ENCODE measurements at places on chromosomes 6 and 20.

- no peak for DNase-seq
Measured at GRCh38 chr6:32108727-32109113, 418 bp downstream of the TNXB start.

GRCh38 chr6:108442770-108443520, 117.8 kb upstream of the FOXO3 start:
- no peak for DNase-seq

DNA sequence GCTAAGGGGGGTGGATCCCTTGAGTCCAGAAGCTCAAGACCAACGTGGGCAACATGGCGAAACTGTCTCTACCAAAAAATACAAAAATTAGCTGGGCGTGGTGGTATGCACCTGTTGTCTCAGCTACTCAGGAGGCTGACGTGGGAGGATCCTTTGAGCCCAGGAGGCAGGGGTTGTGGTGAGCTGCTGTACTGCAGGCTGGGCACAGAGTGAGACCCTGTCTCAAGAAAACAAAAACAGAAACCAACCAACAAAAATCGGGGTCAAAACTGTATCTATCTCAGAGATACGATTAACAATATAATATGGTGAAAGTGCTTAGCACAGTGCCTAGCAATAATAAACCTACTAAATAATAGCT, 20.7 kb upstream of the BCAS1 start:
- DNase-seq, result no peak

DNA sequence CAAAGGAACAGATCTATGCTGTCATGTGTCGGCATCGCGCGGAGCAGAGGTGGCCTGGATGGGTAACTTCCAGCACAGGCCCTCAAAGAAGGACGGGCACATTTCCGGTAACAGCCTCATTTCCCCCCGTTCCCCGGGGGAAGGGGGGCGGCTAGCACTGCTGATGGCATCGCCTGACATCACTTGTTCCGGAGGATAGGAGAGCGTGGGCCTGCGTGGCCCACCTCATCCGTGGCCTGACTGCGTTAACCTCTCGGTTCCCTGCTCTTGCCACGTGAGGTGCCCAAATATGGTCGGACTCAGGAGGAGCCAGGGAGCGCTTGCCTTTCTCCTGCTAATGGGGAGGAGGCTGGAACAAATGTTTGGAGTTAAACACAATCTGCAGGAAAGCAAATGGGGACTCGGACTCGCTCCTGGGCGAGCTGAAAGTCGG, at the start of gene AKAP12:
AKAP12 (plus strand) TSS at position 365 of the 433 bp plus-strand sequence. CDS start 596 bp downstream, outside the sequence.
- no peak for DNase-seq

DNA sequence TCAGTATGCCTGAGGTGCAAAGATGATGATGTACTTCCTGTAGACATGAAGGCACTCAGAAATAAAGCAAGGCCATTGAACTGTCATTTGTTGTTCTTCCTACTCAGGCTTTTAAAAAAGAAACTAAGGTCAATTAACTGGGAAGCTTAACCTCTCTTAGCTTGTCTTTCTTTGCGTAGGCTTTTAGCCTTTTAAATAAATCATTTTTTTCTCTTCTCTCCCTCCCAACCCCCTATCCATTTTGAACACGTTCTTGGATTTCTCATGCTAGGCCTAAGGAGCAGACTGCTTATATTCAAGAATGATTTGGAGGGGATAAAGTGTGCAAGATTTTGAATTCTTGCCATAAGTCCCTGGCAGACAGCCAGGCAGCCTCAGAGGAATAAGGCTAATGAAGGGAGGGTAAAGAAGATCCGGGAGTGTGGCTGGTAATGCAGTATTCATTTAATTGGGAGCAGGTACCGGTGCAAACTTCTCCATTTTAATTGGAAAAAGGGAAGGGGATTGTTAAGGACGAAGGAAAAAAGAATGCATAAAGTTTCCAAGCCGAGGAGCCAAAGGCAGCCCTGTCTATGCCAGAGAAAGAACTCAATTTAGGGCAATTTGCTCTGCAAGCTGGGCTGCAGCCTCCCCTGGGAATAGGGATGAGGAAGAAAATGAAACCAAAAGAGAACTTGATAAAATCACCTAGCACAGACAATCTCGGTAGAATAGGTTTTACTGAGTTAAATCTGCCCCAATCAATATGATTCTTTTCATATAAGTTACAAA, 343.8 kb upstream of the MMS22L start:
- DNase-seq, result no peak

GRCh38 chr6:157276134-157276532, 47.2 kb downstream of the TMEM242 start:
- DNase-seq, result no peak

DNA sequence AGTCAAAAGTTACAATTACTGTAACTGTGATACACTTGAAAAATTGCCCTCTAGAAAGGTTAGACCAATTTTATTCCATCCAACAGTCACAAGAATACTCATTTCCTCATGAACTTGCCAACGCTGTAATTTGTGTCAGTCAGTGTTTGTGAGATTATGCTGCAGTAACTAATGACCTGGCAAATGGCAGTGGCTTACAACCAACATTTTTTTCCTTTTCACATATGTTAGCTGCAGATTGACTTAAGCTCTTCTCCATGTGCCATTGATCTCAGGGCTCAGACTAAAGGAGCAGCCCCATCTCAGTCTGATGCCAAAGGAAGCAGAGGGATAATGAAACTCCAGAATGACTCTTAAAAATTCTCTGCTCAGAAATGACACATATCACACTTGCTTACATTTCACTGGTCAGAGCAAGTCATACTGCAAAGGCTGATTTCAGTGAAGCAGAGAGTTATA, 92.3 kb upstream of the ELOVL5 start:
- DNase-seq, result no peak

DNA sequence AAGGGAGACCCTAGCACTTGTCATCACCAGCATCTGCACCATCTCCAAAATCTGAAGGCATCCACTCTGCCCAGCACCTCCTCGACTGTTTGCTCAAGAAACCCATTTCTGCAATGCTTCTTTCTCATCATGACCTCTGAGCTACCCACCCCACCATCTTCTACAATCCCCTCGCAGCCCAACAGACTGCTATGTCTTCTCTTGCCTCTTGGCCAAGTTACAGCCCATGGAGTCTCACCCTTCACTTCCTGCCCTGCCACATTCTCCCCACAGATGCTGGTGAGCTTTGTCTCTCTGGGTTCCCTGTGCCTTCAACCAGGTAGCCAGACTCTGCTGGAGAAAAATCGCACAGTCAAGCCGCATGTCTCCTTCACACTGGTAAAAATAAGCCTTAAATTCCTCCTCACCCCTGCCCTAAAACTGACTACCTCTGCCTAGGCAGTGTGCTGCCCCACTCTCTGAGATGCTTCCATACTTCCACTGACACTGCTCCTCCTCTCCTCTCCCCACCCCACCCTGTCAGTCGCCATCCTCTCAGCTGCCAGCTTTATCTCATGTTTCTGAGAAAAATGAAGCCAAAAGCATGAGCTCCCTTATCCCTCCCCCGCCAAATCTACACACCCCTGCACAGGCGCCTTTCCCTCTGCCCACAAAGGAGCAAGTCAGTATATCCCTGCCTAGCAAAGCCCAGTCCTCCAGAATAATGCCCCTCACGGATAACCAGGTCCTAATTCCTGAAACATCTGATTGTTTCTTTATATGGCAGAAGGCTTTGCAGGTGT, 2.3 kb upstream of the TXNDC5 start:
- DNase-seq, result peak; percentile 82

GRCh38 chr20:51553897-51554486, 11.5 kb upstream of the NFATC2 start:
- DNase-seq, result no peak

DNA sequence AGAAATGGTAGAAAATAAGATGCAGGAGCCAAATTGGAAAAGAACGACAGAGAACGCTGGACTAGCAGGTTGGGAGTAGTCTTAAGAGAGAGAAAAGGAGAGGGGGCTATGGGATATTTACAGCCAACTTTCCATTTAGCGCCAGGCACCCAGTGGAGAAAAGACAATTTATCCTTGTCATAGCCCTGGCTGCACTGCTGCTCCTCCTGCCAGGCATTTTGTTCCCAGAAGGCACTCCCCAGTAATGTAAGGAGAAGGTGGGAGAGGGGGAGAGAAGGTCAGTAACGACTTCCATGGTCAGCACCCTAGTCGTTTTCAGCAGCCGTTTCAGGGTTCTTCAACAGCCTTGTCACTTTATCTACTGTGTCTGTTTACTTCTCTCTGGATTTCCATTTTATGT, 159.0 kb downstream of the TRMT11 start:
- no peak for DNase-seq

DNA sequence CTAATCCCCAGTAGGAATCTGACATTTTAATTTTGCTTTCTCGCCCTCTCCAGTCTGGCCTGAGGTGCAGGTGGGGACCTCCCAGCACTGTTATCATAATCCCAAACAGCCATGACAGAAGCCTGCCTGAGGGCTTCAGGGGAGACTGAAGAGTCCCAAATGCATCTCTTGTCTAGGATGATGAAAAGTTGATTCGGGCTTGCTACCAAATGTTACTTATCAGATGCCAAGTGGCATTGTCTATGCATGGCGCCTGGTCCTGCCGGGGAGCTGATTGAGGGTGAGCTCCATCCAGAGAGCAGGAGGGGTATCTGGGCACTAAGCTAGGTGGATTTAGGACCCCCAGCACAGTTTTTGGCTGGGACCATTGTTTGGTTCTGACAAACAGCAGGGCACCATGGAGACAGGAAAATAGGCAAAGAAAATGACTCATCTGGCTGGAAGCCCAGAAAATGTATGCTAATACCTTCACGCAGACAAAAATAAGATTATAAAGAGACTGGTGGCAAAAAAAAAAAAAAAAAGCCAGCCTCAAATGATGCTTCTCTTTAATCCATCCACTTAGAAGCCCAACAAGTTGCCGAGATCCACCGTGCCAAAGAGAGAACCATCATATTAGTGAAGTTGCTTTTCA, 513.7 kb upstream of the SULF2 start:
- no peak for DNase-seq

GRCh38 chr20:20341371-20341770, 26.5 kb upstream of the INSM1 start:
- DNase-seq, result no peak

- no peak for DNase-seq
Measured at GRCh38 chr20:19349879-19350278, 137.4 kb downstream of the SLC24A3 start.

- DNase-seq, result no peak
Measured at GRCh38 chr6:113823916-113824315, 33.2 kb upstream of the MARCKS start.

DNA sequence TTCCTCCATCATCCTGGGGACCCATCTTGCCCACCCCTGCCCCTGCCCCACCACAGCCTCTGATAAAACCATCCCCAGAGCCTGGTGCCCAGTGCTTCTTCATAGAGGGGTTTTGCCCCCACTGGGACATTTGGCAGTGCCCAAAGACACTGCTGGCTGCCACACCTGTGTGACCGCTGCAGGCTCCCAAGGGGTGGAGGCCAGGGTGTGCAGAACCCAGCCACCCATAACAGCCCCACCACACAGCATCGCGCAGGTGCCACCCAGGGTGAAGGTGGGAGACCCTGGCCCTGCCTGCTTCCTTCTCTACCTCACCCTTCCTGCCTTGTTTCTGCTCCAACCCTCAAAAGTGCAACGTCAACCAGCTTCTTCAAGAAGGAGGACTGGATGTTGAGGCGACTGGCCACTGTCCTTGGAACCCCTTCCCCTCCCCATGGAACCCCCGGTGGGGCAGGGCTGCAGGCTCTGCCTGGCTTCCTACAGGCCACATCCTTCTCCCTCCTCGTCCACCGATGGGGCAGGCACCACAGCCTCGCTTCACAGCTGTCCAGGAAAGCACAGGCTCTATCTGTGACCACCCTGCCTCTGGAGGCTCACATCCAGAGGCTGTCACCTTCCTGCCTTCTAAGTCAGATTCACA, 79.2 kb upstream of the MPC1 start:
- DNase-seq, result no peak

GRCh38 chr6:4895971-4896370, 107.9 kb downstream of the RPP40 start:
- no peak for DNase-seq

DNA sequence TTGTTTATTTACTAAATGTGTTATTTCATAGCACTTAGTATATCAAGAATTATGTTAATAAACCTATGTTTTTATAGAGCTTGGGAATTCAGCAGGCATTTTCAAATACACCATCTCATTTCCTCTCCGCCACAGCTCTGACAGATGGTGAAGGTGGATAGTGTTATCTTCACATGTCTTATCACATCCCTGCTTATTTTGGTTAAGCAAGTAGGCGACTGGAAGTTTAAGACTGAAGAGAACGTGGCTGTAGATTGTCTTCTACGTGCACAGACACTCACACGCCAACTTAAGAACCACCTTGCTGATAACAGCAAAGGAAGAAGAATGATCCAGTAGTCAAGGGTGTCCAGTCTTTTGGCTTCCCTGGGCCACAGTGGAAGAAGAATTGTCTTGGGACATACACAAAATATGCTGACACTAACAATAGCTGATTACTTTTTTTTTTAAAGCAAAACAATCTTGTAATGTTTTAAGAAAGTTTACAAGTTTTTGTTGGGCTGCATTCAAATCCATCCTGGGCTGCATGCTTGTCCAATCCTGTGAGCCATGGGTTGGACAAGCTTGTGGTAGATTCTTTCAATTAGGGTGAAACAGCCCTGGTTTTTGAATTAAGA, 43.3 kb upstream of the SCGN start:
- no peak for DNase-seq

- DNase-seq, result no peak
Measured at GRCh38 chr6:149026530-149026942, 279.7 kb downstream of the UST start.

GRCh38 chr6:123007885-123008284, 11.8 kb downstream of the CLVS2 start:
- no peak for DNase-seq

DNA sequence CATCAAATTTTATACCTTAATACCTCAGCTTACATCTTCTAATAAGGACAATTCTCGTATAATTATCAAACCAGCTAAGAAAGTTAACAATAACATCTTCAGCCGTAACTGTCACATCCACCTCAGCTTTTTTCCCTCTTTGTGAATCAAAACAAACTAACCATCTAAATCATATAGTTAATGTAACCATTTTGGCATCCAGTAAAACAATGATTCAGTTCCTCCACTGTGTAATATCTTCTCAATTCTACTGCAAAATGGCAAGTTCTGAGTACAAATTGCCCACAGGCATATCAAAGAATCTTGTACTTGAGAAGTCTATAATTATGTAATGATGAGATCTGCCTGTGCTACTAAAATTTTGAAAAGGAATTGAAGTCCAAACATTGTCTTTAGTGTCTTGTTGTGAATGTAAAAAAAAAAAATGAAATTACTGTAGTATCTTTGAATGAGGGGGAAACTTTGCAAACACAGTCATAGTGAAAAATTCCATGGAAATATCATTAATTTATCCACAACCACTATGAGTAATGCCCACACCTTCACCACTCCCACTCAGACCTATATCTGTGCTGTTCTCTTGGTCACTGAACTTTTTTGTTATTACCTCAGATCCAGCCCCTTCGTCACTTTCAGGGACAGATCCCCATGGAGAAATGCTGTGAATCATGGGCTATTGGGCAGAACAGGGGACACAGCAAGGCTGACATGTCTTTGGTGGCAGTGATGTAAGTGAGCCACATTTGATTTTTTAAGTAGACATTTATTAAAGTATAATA, 178.6 kb upstream of the RAB32 start:
- no peak for DNase-seq

GRCh38 chr20:50561379-50562078, 51.3 kb downstream of the PTPN1 start:
- no peak for DNase-seq
